GM12878 (cell line): ENCODE measurements at places on chromosomes 5 and 9. TPM values are rescaled to one million over a fixed set of nuclear protein-coding genes. Genes with fewer than 3 reads are reported as not detected.

NR4A3 gene
- polyA plus RNA-seq: 0.04 TPM in 1 of 2 replicates, not detected in the other

TPPP gene
- 0.03 and 0.08 TPM in 2 replicates for polyA plus RNA-seq

NFIB gene
- polyA plus RNA-seq: 0.14 and 0.16 TPM in 2 replicates

SPINK14 gene
- polyA plus RNA-seq: not detected in 2 replicates

BNC2 gene
- polyA plus RNA-seq: 0.21 and 0.44 TPM in 2 replicates

SV2C gene
- polyA plus RNA-seq: 0.56 and 1.1 TPM in 2 replicates
